ENCODE measurements at places on chromosomes 11 and 22.

DNA sequence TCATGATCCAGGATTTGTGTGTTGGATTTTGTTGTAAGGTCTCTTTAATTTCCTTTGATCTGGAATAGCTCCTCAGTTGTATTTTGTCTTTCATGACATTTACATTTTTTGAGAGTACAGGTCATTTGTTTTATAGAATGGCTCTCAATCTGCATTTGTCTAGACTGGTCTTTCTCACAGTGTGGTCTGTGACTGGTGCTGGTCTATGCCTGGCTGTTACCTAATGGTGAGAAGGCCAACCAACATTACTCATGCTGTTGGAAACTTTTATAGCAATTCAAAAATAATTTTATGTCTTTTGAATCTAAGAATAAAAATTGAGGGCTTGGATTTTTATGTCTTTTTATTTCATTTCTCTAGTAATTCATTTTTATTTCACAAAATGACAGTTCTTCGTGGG is 3.9 kb upstream of the NCR3LG1 start:
- DNase-seq, result no peak

- no peak for DNase-seq
Measured at GRCh38 chr11:103338621-103339484, 229.6 kb downstream of the DYNC2H1 start.

DNA sequence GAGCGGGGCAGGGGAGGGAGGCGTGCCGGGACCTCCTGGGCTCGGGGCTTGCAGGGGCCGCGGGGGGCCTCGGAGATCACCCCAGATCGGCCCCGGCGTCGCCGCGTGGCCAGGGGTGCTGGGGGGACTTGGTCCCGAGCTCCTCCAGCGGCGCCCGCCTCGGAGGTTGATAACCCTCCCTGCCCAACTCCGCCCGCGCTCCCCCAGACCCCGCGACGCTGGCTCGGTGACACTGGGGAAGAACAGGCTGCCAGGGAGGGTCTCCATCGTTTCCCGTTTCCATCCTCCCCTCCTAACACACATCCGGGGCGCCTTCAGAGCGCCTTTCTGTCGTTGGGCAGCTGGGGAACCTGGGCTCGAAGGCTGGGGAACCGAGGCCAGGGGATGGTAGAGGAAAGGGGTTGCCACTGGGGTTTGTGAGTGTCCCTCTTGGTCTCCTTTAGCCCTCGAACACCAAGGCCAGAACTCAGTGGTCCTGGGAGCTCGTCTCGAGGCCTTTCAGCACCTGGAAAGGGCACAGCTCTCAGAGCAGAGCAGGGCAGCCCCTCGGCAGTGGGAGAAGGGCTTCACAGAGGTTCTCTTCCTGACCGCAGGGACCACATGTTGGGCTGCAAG is 431 bp downstream of the SLC37A2 start:
- DNase-seq, result no peak

DNA sequence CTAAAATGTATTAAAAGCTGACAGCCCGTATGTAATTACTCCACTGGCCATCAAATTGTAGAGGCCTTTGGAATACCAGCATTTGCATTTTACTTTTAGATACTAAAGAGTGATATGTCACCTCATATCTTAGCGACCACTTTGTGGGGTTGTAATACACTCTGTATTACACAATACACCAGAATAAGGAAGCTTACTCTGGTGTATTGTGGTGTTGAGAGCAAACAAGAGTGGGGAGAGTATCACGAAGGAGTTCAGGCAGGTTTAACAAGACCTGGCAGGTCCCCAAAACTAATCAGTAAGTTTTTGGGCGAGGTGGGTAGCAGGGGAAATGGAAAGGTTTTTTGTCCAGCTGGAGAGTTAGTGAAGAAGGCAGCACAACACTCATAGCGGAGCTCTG is 3.2 kb downstream of the NUP50 start:
- DNase-seq, result no peak

GRCh38 chr11:63666874-63667273 is 4.3 kb downstream of the ATL3 start:
- no peak for DNase-seq

DNA sequence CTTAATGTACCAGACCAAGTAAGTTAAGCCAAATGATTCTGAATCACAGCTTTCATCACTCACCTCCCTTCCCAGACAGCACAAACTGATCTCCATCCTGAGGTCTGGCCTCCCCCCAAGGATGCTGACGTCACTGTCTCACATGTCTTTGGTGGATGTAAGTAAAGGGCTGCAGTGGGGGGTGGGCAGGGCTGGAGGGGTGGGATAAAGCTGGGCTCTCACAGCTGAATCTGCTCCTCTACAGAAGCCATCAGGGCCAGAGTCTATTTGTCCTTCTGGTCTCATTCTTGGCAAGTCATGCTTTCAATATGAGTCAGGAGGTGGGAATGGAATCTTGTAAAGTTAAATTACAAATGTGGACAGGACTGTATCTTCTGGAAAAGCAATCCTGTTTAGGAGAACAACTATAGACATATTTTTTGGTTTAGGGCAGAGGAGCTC is 32.7 kb downstream of the P4HA3 start:
- no peak for DNase-seq

DNA sequence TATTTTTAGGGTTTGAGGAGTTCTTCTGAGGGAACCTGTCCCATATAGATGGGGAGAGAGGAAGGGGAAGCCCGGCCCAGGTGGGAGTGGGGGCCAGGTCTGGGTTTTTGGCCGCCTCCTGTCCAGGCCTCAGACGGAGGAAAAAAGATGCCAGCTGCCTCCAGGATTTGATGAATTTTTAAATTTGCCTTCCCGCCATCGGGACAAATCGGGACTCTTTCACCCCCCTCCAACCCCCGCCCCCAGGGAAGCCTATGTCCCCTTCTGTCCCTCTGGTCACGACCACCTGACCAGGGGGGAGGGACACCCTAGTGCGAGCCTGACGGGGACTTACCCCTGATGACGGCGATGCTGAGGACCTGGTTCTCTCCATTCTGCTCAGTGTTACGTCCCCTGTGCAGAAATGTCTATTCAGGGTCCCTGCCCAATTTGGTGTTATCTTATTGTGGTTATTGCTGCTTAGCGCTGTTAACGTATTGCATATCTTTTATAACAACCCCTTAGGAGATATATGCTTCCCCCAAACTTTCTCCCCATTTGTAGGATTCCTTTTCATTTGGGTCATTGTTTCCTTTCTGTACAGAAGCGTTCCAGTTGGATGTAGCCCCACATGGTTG is 115.9 kb upstream of the GRK3 start:
- DNase-seq, result no peak

- no peak for DNase-seq
Measured at GRCh38 chr11:119432484-119433357, 9.7 kb upstream of the THY1 start.

- no peak for DNase-seq
Measured at GRCh38 chr11:57276169-57276970, 39.3 kb upstream of the APLNR start.

DNA sequence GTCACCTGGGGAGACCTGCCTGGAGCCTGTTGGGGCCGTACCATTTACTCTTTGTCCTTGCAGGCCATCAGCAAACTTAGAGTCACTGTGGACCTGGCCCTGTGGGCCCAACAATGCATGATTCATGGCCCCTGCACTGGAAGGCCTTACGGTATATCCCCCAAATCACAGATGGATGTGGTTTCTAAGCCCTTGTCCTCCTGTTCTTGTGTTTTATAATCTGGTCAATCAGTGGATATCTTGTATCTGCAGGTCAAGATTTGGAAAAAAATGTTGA is 6.2 kb downstream of the TSKU start:
- DNase-seq, result no peak

- no peak for DNase-seq
Measured at GRCh38 chr11:117769533-117769932, 27.5 kb downstream of the DSCAML1 start.

- no peak for DNase-seq
Measured at GRCh38 chr11:32895471-32895870, 2.9 kb downstream of the QSER1 start.

DNA sequence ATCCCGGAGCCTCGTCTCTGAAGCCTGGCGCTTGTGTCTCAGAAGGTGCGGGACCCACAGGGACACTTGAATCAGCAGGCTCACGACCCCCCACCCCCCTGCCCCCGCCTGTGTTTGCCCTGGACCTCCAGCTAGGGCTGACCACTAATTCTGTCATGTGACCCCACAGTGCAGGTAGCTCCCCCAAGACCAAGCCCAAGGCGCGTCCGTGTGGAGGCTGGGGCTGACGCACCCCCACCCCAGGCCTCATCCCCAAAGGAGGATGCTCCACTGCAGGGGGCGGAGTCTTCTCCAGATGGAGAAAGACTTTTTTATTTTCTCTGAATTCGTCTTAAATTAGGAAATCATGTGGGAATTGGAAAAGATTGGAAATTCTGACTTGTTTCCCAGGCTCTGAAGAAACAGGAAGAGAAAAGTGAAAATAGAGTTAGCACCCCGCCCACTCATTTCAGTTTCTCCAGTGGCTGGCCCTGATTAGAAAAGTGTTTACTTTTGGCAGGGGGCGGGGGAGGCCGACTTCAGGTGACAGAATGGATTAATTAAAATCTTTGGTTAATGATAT is 1.0 kb upstream of the RELA start:
- peak; percentile 11 for DNase-seq

GRCh38 chr11:45843158-45843924 is 3.9 kb upstream of the CRY2 start:
- peak; percentile 89 for DNase-seq

DNA sequence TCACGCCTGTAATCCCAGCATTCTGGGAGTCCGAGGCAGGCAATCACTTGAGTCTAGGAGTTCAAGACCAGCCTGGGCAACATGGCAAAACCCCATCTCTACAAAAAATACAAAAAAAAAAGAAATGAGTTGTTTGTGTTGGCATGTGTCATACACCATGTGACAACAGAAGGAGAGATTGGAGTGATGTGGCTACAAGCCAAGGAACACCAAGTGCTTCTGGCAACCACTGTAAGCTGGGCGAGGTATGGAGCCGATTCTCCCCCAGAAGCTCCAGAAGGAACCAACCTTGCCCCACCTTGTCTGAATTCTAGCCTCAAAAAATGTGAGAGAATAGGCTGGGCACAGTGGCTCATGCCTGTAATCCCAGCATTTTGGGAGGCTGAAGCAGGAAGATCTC is 39.1 kb upstream of the SLC35C1 start:
- DNase-seq, result no peak

- DNase-seq, result peak; percentile 46
Measured at GRCh38 chr11:118897721-118898310, 14.1 kb downstream of the CXCR5 start.

DNA sequence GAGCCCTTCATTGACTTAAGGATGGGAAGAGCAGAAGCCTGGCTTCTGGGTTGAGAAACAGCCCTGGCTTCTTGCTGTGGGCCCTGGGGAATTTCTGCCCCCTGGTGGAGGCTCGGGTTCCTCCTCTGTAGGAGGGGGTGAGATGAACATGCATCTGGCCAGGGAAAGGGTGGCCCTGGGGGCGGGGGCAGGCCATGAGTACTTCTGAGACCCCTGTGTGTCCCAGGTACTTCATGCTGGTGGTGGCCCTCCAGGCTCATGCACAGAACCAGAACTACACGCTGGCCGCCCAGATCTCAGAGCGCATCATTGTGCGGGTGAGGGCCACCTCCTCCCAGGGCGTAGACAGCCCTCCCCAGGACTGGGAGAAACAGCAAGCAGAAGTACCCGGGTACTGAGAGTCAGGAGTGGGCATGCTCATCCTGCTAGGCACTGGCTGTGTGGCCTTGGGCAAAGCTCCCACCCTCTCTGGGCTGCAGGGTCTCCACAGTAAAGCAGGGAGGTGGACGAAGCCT is 15.8 kb downstream of the TMEM258 start:
- no peak for DNase-seq

DNA sequence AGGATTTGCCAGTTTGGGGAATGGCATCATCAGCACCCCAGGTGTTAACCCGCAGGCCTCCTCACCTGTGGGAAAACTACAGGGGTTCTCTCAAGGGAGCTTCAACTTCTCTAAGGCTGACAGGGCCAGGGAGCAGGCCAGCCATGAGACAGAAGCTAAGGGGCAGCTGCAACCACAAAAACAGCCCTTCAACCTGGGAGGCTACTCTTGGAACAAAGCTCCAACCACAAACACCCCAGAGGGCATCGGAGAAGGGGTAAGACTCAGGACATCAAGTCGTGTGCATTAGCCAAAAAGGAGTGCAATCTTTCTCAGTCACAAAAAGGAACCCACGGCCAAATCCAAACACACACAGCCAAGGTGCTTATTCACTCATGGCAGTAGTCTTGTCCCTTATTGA is 103.0 kb downstream of the PLEKHA7 start:
- DNase-seq, result no peak

DNA sequence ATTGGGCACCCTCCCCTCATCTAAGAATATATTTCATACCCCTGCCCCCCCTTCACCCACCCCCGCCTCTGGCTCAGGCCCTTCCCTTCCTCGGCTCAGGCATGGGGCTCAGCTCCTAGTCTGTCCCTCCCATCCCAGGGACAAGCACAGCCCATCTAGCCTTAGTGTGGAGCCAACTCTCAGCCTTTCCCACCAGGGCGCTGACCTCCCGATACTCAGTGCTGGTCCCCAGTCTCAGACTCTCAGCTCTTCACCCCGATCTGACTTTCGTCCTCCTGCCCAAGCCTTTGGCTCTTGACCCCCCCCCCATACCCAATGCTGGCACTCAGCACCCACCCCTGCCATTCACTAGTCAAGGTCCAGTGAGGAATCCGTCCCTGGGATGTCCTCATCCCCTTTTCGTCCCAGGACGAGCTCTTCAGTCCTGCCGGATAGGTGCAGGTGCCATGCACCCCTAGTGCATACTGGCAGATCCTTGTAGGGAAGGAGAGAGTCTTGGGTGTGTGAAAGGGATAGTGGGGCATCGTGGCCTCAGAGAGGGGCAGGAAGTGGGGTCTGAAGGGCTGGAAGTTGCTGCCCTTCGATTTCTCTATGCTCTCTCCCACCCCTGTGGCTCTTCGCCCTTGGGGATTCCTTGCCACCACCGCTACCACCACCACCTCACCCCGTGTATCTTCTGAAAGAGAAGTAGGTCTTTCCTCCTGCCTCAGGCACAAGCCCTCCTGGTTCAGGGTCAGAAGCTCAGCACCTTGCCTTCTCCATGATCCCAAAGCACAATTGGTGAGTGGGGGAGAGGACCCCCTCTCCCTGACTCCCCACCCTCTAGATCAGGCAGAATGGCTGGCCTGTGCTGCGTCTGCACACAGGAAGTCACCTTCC is 2.4 kb downstream of the TPBGL start:
- DNase-seq, result no peak

Data from NCI-H1105 treated with DMSO at 0.1 percent for 48 hours (cell line).